Heart right ventricle (tissue), 16 donors: ENCODE measurements at places on chromosomes 4 and X. TPM values are rescaled to one million over a fixed set of nuclear protein-coding genes. Genes with fewer than 3 reads are reported as not detected.

The PNMA5 gene
- not detected for total RNA-seq

The ELMOD2 gene
- 14.3 TPM for total RNA-seq

The TMEM35A gene
- 0.47 TPM for total RNA-seq

The UBA1 gene
- total RNA-seq: 118 TPM

GRCh38 chrX:41909068-41909467, 14.3 kb downstream of the CASK start:
- DNase-seq: no peak

- no peak for DNase-seq
Measured at GRCh38 chr4:185895866-185896265, 83.9 kb upstream of the SORBS2 start.

GRCh38 chrX:81377329-81377728, 175.4 kb downstream of the SH3BGRL start:
- DNase-seq: no peak

- no peak for DNase-seq
Measured at GRCh38 chr4:141782205-141782604, 145.8 kb downstream of the IL15 start.

GRCh38 chr4:158543191-158543590, 21.5 kb downstream of the RXFP1 start:
- no peak for DNase-seq

DNA sequence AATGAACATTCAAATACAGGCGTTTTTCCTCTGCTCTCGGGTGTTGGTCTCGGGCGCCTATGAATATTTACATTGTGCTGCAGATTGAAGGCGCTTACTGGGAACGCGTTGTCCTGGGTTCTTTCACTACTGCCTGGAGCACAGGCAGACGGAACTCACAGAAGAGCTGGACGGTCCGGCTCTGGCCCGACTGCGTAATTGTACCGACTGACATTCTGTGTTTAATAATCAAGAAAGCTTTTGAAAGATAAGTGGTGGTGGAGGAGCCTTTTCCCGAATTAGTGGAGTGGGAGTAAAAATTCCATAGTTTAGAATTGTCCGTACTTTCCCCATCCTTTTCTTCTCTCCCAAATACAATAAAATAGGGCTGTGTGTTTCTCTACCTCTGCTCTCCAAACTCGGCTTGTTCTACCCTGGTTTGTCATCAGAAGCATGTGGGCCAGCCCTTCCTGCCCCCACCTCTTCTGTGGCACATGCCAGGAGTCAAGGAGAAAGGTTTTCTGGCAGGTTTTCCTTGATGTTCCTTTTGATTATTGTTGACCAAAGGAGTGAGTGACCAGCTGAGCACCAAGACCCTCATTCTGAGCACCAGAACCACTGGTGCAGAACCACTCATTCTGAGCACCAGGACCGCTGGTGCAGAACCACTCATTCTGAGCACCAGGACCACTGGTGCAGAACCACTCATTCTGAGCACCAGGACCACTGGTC, 2.3 kb downstream of the FHDC1 start:
- no peak for DNase-seq

DNA sequence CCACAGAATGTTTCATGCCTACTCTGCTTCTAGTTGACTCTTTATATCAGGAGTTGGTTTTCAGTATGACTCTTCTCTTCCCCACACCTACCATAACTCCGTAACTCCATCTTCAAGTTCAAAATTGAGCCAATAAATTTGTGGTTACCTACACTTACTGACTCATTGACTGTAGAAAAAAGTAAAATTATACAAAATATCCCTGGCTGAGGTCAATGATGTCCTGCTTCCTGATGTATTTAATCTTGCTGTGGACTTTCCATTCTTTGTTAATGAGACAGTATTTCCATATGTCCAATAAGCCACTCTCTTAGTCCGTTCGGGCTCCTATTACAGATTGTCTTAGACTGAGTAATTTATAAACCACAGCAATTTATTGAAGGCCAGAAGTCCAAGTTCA, 9.9 kb upstream of the NLGN4X start:
- DNase-seq: no peak
